Activated naive CD8-positive, alpha-beta T cell treated with anti-CD3 and anti-CD28 coated beads, Interleukin-2, amount 10 ng/mL, durations not matched to agents 7 days and 5 days (primary cell): ENCODE measurements at places on chromosomes 12 and 14.
A peak's percentile ranks its signal among the peaks of the same experiment; 100 is the strongest.

DNA sequence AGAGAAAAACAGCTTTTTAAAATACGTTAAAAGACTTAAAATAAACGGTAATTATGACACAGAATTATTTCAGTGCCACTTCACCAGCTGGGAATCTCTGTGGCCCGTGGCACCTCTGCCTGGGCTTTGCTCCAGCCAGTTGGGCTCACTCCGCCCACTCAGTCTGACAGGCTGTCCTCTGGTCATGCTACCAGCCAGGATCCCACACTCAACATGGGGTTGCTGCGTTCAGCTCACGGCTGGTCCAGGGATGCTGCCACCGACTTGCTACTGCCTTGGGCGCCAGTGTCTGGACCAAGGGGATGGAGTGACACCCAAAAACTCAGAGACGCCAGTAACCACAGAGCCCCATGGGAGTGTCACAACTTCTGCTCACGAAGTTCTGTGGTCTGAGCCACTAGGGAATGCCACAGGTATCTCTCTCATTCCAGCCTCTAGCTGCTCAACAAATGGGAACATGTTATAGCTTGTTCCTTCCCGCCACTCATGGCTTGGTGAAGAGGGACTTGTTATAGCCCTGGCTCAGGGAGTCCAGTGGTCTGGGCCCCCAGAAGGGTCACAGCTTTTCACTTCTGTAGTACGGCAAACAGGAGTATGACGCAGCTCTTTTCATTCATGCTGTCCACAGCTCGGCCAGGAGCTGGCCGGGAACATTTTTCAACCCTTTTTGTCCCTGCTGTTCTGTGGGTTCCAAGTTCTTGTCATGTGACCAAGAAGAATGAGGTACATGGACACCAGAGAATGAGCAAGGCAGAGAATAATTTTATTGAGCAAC is 23.4 kb upstream of the ATXN7L3B start:
- DNase-seq: no peak
- H3K27ac ChIP-seq: no peak overlapping the region
- H3K4me3 ChIP-seq: no peak overlapping the region
- peaks cover 8% of the 10 kb centered on the region for H3K27me3 ChIP-seq

DNA sequence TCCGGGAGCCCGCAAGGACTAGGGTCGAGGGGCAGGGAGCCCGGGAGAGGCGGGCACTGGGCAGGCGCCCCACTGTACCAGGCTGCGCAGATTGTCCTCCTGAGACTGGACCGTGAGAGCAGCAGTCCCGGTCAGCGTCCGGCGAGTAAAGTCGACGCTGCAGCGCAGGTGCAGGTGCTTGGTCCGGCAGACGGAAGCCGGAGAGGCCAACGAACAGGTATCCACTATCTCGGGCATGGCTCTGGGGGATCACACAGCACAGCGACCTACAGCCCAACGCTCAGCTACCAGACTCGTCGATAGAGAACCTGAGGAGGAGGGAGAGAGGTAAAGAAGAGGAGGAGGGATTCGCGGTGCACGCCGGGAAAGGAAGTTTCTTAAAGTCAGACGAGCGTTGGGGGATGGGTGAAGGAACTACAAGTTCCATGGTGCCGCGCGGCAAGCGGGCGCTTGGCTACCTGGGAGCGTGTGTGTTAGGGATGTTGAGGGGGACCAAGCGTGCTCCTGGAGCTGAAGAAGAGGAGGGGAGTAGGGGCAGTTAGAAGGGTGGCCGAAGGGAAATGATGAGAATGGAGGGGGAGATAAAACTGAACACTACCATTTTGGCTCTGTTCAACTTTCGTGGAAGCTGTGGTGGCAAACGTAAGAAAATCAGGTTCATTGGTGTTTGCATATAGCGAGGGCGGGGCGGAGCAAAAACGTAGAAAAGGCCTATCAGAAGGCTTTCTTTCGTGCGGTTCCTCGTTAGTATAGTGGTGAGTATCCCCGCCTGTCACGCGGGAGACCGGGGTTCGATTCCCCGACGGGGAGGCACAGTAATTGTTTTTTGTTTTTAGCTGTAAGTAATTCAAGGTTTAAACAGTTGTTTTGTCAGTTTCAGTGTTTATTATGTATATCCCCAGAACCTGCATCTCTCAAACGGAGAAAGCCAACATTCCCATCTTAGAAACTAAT is at the start of gene LTA4H:
LTA4H (minus strand) TSS at position 305 of the 954 bp plus-strand sequence; CDS start at position 237, 68 bp downstream.
- H3K4me3 ChIP-seq: no peak within 1 kb of the TSS
- DNase-seq: peak; percentile 89
- peaks cover 3% of the 10 kb centered on the region for H3K36me3 ChIP-seq
- H3K4me1 ChIP-seq: peaks cover 9% of the 10 kb centered on the region
- H3K27ac ChIP-seq: no peak within 1 kb of the TSS

DNA sequence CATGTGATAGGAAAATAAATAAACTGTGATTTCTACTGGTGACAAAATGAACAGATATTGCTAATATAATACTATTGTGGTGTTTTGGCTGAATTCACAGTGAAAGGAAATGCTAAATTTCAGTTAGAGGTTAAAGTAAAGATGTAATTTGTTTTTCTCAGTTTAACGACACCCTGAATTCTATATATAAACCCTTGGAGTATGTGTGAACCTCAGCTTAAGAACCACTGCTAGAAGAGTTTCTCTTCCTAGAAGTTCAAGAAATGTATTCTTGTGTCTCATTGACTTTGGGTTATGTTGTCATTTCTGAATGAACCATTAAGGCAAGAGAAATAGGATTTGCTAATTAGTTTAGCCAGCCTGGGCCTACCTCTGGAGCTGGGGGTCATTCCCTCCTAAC is 8.2 kb downstream of the FBXO34 start:
- H3K4me3 ChIP-seq: no peak overlapping the region
- no peak overlapping the region for H3K27ac ChIP-seq
- H3K36me3 ChIP-seq: peaks cover 11% of the 10 kb centered on the region
- H3K27me3 ChIP-seq: no peaks in the 10 kb centered on the region

GRCh38 chr12:100995201-100995600 is 200.6 kb downstream of the ANO4 start:
- H3K27ac ChIP-seq: no peak overlapping the region
- H3K36me3 ChIP-seq: no peaks in the 10 kb centered on the region
- no peak overlapping the region for H3K4me3 ChIP-seq
- no peaks in the 10 kb centered on the region for H3K27me3 ChIP-seq

DNA sequence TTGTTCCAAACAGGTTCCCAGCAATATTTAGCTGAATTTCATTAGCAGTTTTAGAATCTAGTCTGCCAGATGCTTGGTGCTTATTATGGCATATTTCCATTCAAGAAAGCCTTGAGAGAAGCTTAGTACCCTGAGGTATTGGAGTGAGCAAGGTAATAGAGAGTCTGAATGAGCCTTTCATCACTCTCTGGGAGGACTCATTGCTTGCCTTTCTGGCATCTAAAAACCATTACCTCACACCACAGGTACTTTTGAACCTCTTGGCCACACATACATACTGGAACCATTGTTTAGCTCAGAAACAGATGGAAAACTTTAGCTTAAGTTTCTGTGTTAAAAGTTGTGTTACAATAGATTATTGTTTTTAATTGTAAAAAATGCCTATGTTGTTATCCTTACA is 27.4 kb upstream of the KCNH3 start:
- H3K27me3 ChIP-seq: peaks cover 1% of the 10 kb centered on the region
- H3K4me1 ChIP-seq: no peaks in the 10 kb centered on the region
- H3K36me3 ChIP-seq: no peaks in the 10 kb centered on the region
- DNase-seq: no peak

DNA sequence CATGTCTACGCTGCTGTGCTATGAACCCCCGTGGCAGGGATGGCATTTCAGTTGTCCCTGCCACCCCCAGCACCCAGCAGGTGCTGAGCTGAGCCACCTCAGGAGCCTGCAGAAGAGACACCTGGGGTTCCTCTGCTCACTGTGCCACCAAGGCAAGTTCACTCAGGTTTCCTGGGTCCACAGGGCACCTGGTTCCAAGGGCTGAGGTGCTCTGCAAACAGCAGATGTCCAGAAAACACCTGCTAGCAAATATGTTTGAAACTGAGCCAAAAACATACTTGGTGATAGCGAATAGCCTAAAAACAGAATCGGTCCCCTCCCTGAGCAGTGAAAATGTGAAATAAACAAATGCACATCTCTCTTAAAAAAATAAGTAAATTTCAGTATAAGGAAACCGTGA is 35.6 kb upstream of the GPR68 start:
- H3K27me3 ChIP-seq: no peaks in the 10 kb centered on the region
- no peak overlapping the region for H3K27ac ChIP-seq
- peaks cover 39% of the 10 kb centered on the region for H3K36me3 ChIP-seq
- DNase-seq: no peak

DNA sequence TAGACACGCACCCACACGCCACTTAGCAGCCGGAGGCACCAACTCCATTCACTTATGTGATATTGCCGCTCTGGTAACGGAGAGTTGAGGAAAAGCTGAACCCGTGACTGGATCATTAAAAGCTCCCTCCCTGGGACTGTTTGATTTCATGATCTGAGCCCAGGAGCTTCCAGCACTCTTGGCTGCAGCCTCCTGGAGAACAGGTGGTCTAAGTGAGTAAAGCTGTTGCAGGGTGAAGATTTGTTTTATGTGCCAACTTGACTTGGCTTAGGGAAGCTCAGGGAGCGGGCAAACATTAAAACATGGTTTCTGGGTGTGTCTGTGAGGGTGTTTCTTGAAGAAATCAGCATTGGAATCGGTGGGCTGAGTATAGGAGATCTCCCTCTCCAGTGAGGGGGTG is 16.9 kb upstream of the TMEM132C start:
- H3K36me3 ChIP-seq: no peaks in the 10 kb centered on the region
- no peaks in the 10 kb centered on the region for H3K4me1 ChIP-seq
- no peak for DNase-seq
- no peak overlapping the region for H3K4me3 ChIP-seq

- no peak overlapping the region for H3K27ac ChIP-seq
- DNase-seq: no peak
- H3K27me3 ChIP-seq: no peaks in the 10 kb centered on the region
- H3K4me3 ChIP-seq: no peak overlapping the region
- no peaks in the 10 kb centered on the region for H3K4me1 ChIP-seq
- no peaks in the 10 kb centered on the region for H3K36me3 ChIP-seq
Observed at GRCh38 chr12:16458521-16459078, 111.2 kb downstream of the MGST1 start.

- DNase-seq: no peak
- no peaks in the 10 kb centered on the region for H3K27me3 ChIP-seq
- peaks cover 24% of the 10 kb centered on the region for H3K36me3 ChIP-seq
- H3K4me1 ChIP-seq: peaks cover 51% of the 10 kb centered on the region
- no peak overlapping the region for H3K4me3 ChIP-seq
Observed at GRCh38 chr14:91333650-91334039, 84.0 kb downstream of the CCDC88C start.

DNA sequence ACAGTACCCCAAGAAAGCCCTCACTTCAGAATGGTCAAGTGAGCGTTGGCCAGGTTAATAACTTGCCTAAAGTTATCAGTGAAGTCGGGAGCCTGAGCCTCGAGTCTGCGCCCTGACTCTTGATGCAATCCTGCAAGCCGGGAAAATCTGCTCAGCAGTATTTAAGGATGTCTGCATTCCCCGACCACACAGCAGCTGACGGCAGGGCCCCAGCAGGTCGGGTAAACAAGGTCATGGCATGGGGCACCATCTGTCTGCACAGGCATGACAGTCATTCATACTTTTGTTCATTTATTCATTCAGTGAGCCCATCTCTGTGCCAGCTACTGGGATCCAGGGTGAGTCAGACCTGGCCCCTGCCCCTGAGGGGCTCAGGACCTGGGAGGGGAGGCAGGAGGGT is 11.1 kb downstream of the ABCB9 start:
- H3K4me3 ChIP-seq: no peak overlapping the region
- H3K27ac ChIP-seq: no peak overlapping the region
- H3K36me3 ChIP-seq: no peaks in the 10 kb centered on the region
- DNase-seq: no peak
- no peaks in the 10 kb centered on the region for H3K27me3 ChIP-seq
- peaks cover 4% of the 10 kb centered on the region for H3K4me1 ChIP-seq

GRCh38 chr14:37253905-37254304 is 56.2 kb downstream of the MIPOL1 start:
- no peak overlapping the region for H3K27ac ChIP-seq
- no peaks in the 10 kb centered on the region for H3K36me3 ChIP-seq
- DNase-seq: no peak
- H3K4me1 ChIP-seq: no peaks in the 10 kb centered on the region
- H3K4me3 ChIP-seq: no peak overlapping the region

DNA sequence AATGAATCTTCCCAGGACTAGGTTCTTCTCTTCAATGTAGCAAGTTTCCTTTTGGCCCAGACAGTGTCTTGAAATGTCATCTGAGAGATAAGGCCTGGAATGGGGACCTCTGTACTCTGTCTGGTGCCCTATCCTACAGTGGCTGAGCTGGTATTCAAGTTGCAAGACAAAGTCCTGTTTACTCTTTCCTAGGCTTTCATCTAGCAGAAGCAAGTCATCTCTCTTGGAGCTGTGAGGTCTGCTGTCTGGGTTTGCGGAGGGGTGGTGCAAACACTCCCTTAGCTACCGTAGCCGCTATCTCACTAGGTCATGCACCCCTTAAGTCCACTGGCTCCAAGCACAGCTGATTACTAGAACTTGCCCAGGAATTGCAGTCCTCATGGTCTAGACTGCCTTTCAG is 149.7 kb upstream of the SLC16A7 start:
- no peaks in the 10 kb centered on the region for H3K4me1 ChIP-seq
- DNase-seq: no peak
- H3K27me3 ChIP-seq: peaks cover 2% of the 10 kb centered on the region

DNA sequence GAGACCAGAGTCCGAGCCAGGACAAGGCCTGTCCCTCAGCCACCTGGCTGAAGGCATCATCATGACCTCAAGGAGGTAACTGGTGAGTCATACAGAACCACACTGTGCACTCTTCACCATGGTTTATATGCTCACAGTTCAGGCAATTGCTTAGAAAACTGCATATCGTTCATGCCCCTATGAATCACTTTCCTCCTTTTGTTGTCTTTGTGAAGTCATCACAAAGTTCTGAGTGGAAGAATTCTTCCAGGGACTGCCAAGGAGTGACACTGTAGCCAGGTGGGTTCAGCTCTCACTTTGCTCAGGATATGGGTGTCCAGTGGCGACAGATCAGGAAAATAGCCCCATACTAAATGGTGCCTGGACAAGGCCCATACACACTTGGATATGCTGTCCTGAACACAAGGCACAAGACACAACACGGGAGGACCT is 92.5 kb downstream of the DPF3 start:
- H3K36me3 ChIP-seq: peaks cover 15% of the 10 kb centered on the region
- no peak for DNase-seq
- H3K27me3 ChIP-seq: peaks cover 4% of the 10 kb centered on the region
- H3K27ac ChIP-seq: no peak overlapping the region
- no peak overlapping the region for H3K4me3 ChIP-seq

- no peak for DNase-seq
- H3K36me3 ChIP-seq: peaks cover 1% of the 10 kb centered on the region
- H3K4me3 ChIP-seq: no peak overlapping the region
- no peaks in the 10 kb centered on the region for H3K27me3 ChIP-seq
Observed at GRCh38 chr14:60175255-60175902, 10.2 kb upstream of the DHRS7 start.

DNA sequence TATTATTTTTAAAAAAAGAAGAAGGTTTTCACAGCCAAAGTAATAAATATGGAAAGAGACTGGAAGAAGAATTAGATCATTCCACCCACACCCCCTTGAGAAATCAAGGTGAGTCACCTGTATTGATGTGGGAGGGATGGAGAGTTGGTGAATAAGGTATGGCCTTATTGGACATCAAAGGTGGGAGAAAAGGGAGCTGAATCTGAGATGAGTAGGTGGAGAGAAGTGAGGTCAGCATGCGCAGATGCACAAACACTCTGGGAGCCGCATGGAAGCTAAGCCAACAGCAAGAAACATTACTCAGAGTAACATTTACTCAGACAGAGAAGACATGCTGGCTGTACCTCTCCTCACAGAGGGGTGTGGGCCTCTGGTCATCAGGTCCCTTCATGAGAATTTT is 113.1 kb upstream of the FOXG1 start:
- no peak for DNase-seq
- H3K27ac ChIP-seq: no peak overlapping the region
- no peaks in the 10 kb centered on the region for H3K4me1 ChIP-seq
- no peaks in the 10 kb centered on the region for H3K36me3 ChIP-seq
- H3K4me3 ChIP-seq: no peak overlapping the region

- no peak overlapping the region for H3K27ac ChIP-seq
- DNase-seq: no peak
- no peaks in the 10 kb centered on the region for H3K36me3 ChIP-seq
Observed at GRCh38 chr12:15853877-15854276, 28.3 kb upstream of the STRAP start.
